ENCODE measurements at places on chromosomes 2 and 18.

- no peak for DNase-seq
These were observed 375.6 kb upstream of the LRATD1 start for GRCh38 chr2:14256890-14257289.

DNA sequence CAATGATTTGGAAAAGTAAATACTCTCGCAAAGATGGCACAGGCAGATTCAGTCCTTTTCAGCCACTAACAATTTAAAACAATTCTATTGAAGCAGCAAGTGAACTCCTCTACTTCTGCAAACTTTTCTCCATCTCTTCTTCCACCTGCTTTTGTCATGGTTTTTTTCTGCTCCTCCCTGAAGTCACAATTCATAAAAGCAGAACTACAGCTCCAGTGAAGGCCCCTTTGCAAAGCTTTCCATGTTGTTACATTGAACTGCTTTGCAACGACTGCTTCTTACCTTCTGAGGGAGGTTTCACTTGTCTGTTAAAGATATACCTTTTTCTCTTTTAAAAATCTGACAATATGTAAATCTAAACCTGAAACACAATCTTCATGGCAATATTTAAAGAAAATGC, 3.7 kb upstream of the SERTAD2 start:
- no peak for DNase-seq

- DNase-seq, result no peak
These were observed 47.9 kb downstream of the SH3RF3 start for GRCh38 chr2:109176928-109177327.

DNA sequence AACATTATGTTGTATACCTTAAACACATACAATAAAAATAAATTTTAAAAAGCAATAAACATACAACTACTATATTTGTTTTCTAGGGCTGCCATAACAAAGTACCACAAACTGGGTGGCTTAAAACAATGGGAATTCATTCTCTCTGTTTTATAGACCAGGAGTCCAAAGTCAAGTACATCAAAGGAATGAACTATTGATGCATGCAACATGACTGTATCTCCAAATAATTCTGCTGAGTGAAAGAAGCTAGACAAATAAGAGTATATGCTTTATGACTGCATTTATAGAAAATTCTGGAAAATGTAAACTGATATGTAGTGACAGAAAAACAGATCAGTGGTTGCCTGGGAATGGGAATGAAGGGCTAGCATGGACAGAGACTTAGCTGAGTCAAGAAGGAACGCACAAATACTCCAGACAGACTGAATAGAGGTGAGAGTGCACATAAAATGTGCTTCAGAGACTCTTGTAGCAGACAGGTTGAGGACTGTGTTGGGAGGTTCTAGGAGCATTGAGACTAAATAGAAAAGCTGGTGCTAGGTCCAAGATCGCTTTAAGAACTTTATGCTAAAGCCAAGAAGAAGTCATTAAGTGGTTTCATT, 11.0 kb upstream of the PLA2R1 start:
- DNase-seq, result no peak

DNA sequence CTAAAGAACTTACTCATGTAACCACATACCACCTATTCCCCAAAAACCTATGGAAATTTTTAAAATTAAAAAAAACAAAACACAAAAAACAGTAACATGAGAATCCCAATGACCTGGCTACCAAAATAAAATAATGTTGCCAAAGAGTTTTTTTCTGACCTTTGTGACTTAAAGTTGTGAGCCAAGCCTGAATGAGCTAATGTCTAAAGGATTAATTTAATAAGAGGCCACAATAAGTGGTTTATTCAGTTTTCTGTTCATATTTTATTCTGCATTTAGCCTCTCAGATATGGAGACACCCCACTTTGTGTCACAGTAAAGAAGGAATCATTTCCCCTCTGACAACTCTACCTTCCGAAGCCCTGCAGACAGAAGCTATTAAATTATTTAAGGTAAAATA, 42.6 kb upstream of the DYNC2LI1 start:
- DNase-seq, result no peak

All from H54 (cell line).